ENCODE measurements at places on chromosomes 6 and 20. TPM values are rescaled to one million over a fixed set of nuclear protein-coding genes. Genes with fewer than 3 reads are reported as not detected.

DNA sequence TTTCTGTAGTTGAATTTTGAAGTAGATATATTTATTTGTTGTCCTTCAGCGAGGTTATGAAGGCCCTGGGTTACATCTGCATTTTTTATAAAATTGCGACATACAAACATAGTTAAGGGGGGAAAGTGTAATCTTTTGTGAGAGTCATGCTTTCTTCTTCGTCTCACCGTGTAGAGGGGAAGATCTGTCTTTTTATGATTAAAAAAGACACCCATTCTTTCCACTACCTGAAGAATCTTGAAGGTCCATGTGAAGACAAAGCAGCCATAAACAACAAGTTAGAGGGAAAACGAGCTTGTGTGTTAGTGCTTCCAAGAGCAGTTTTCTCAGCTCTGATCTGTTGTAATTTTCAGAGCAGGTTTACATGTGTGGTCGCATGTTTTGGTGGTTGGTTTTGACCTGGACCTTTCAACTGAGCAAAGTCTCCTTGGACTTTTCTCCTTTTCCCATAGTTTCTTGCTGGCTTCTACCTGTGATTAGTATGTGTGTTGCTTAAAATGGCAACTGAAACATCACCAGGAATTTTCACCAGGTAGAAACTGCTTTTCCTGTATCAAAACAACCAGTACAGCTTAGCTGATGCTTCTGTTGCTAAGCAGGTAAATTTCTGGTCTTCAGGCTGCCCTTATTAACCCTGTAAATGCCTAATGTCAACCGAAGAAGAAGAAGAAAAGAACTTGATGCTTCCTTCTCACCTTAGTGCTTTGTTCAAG lies 37.3 kb downstream of the RREB1 start:
- no peak for DNase-seq

DNA sequence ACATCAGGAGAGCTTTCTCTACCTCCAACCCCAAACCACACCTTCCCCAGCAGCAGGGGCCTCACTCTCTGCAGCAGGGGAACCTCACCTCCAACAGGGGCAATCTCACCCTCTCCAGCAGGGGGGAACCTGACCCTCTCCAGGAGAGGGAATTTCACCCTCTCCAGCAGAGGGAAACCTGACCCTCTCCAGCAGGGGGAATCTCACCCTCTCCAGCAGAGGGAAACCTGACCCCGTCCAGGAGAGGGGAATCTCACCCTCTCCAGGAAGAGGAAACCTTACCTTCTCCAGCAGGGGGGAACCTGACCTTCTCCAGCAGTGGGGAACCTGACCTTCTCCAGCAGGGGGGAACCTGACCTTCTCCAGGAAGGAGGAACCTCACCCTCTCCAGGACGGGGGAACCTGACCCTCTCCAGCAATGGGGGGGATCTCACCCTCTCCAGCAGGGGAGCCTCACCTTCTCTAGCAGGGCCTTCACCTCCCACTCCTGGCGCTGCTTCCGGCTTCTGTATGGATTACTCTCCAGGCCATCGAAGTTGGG lies 3.1 kb downstream of the B3GALT4 start:
- no peak for DNase-seq

- DNase-seq = no peak
Observed at GRCh38 chr6:157832250-157832967, 9.4 kb downstream of the SNX9 start.

DNA sequence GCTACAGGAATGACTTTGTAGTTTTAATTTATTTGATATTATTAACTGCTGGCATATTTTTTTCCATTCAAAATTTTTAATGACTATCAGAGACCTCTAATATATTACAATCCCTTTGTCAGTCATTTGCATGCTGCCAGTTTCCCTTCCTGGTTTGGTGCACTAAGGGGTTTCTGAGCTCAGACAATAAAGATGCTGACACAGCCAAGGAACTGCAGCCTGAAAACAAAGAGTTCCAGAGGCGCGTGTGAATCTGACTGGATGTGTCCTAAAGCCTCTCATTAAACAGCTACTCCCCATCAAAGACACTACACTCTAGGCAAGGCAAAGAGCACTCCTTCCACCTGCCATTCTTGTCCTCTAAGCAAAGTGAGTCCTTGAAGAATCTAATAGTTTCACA lies 116.8 kb upstream of the DST start:
- no peak for DNase-seq

- DNase-seq = no peak
Observed at GRCh38 chr6:41157323-41157722, 3.2 kb upstream of the TREML1 start.

DNA sequence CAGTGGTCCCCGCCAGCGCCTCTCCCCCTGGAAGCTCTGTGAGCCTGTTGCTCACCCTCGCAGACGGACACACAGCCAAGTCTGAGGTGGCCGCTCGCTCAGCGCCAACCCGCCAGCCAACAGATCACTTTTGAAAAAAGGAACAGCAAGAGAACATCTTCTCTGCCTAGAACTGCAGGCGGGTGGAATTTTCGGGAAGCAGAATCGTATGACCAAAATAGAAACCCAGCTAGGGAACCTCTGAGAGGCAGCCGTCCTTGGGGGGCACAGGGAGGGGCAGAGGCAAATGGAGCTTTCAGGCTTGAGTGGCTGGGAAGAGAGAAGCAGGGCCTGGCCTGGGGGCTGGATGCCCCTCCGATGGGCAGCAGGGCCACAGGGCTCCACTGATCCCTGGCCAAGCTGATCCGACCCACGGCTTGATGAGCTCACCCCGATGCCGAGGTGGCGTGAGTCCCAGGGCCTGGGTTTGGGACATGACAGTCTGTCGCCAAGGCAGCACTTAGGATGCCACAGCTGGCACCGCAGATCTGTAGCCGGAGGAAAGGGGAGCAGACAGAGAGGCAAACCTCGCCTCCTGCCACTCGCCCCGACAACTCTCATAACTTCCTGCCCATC lies 9.8 kb downstream of the NFATC2 start:
- peak; percentile 64 for DNase-seq

DNA sequence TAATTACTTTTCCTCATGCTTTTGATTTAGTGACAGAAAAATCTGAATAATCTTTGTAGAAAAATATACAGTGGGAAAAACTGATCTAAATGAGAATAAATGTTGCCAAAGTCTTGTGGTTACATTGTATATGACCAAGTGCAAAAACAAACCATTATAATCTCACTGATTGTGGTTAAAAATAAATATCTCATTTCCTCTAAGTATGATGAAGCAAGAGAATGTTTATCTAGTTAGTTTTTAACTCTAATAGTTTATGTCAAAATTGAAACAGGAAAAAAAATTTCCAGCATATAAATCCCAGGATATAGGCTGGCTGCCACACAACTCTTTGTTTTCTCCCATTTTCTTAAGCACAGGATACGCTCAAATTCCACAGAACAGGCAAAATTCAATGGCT lies 392.7 kb upstream of the ID4 start:
- no peak for DNase-seq

DNA sequence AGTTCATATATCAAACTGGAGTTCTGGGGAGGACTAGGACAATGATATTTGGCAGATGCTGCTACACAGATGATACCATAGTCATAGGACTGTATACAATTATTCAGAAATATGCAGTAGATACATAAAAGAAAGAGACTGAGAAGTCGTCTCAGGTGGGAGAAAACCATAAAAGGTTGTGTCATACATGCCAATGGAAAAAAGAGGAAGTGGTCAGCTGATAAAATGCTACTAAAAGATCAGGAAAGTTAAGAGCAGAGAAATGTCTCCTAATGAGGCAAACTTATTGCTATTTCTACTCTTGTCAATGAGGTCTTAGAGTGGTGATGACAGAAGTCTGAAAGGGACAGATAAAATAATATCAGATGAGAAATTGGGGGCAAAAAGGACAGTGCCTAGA lies 407.6 kb downstream of the COL12A1 start:
- no peak for DNase-seq

- DNase-seq = peak; percentile 72
Observed at GRCh38 chr6:116564921-116565872, 6.1 kb upstream of the RWDD1 start.

DNA sequence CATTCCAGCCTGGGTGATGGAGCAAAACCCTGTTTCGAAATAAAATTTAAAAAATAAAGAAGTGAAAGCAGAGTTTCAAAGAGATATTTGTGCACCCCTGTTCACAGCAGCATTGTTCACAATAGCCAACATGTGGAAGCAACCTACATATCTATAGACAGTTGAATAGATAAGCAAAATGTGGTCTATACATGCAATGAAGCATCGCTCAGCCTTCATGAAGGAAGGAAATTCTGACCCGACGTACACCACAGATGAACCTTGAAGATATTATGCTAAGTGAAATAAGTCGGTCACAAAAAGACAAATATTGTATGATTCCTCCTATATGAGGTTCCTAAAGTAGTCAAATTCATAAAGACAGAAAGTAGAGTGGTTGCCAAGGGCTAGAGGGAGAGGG lies 6.5 kb upstream of the NCOA6 start:
- DNase-seq = no peak

- DNase-seq = no peak
Observed at GRCh38 chr6:130980310-130981032, 82.6 kb downstream of the EPB41L2 start.

DNA sequence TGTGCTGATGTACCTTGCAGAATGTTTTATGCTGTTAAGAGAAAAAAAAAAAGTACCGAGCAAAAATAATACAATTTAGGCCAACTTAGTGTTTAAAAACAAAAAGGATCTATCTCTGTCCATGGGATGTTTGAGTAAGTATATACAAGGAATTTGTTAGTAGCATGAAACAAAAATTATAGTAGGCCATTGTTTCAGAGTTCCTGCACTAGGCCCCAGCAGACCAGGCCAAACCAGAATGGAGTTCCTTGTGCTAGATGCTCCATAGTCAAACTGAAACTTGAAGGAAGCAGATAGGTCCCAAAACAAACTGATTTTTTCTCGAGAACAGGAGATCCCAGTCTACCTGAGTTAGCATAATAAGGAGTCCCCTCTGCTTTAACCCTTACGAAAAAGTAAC lies 72.5 kb downstream of the SNX9 start:
- no peak for DNase-seq

DNA sequence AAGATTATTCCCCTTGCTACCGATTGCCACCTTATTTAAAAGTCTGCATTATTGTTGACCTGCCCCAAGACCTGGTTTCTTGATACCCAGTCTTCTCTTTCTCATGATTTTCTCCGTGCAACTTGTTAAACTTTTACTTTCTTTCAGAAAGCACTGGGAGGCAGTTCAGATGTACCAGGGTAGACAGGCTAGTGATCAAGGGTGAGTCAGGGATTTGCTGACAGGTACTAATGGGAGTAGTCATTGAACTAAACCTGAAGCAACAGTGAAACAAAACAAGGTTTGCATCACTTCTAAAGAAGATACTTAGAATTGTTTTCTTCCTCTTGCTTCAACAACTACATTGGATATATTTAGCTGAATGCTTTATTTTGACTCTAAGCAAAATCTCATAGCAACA lies 124.4 kb downstream of the KCNQ5 start:
- DNase-seq = no peak

GRCh38 chr6:125733516-125734300 lies 15.7 kb upstream of the HEY2 start:
- DNase-seq = no peak

DNA sequence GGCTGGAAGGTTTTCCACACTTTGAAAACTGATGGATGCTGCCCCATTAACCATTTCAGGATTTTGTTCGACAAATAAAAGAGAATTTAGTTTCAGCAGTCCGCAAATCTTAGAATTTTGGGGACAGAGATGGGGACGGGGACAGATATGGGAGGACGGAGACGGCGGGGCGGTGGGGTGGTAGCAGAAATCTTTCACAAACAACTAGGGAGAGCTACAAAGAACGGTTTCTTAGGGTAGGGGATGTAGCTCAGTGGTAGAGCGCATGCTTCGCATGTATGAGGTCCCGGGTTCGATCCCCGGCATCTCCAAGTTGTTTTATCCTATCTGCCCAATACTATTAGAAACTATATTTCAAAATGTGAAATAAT lies 15.1 kb downstream of the HMGN4 start:
- peak; percentile 65 for DNase-seq

GRCh38 chr6:56864171-56864616 lies 90.7 kb upstream of the BEND6 start:
- DNase-seq = no peak

DNA sequence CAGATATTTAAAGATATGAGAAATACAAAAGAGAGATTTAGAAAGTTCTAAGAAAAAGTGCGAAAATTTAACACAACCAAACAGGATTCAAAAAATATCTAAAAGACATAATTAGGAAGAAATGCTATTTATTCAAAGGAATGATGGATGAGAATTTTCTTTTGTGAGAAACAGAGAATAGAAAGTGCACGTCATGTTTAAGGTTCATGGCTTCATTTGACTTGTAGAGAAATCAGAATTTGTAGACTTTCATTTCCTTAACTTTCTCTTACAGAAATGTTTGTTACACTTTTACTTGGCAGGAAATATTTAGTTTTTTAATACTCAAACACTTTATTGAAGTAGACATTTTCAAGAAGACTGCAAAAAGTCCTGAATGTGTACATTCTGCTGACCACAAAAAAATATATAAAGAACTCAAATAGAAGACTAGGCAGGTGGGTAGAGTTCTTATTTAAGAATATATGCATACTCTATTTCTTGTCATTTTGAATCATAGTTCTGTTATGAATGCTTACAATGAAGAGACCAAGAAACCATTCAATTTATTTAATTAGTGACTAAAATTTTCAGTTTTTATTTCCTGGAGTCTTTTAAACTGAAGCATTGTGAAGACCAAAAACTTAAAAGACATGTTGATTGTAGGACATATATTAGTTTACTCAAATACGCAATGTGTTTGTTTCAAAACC lies 710.5 kb upstream of the HS3ST5 start:
- no peak for DNase-seq

DNA sequence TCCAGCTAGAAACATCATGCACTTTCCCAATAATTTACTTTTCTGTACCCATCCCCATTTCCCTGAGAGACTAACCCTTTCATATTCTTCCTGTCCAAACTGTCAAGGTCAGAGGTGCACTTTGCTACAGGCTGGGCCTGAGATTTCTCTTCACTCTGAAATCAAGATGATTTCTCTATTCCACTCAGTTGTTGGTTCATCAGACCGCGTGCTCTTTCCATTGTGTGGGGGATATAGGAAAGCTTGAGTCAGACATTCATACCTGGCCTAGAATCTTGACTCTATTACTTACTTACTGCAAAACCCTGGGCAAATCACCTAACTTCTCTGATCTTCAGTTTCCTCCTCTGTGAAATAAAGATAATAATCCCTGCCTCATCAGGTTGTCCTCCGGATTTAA lies 4.7 kb upstream of the ZDHHC14 start:
- no peak for DNase-seq

The HBS1L gene
- total RNA-seq = 77.7 TPM

The ZNF334 gene
- 1.3 TPM for total RNA-seq

The LY6G5C gene
- total RNA-seq = 2.1 TPM

The ADGB gene
- total RNA-seq = not detected

The CRIP3 gene
- total RNA-seq = 3.4 TPM

The PNPLA1 gene
- not detected for total RNA-seq

The RSPO3 gene
- 0.82 TPM for total RNA-seq

The TPBG gene
- 4.8 TPM for total RNA-seq

The CST5 gene
- not detected for total RNA-seq

Measured in right cardiac atrium (tissue), 5 donors.